ENCODE measurements at places on chromosomes 12 and 14.
A peak's percentile ranks its signal among the peaks of the same experiment; 100 is the strongest.

- DNase-seq, result no peak
These were observed 16.7 kb upstream of the AQP2 start for GRCh38 chr12:49933796-49934195.

GRCh38 chr14:70888681-70889175 lies 18.5 kb upstream of the PCNX1 start:
- no peak for DNase-seq

DNA sequence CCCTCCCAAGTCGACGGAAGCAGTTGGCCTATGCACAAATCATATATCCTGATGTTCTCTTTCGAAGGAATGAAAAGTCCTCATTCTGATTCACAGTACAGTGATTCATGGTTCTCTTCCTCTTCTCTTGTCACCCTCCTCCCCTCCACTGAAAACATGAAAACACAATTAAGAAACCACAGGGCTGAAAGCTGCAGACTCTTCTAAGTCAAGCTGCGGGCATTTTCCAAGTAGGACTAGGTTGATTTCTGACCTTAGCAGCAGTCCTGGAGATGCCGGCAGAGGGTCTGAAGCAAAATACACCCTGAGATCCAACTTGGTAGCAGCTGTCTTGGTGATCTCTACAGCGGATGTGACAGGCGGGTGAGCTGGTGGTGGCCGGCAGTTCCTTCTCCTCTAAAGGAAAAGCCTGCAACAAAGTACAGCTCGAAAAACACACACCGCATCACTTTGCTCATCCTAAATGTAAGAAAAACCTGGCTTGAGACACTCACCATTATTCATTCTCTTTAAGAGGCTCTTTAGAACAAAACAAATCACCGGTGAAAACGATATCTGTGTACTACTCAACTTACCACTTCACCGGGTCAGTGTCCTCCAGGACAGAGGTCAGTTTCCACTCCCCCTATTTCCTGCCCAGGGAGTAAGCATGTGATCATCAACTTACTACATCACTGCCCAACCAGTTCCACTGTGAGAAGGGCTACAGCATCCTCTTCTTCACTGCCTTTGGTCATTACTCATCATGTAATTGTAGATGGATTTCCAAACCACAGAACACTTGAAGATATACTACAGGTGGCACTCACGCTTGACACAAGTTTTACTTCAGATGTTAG lies 6.0 kb downstream of the TMCC3 start:
- peak; percentile 57 for DNase-seq

- no peak for DNase-seq
These were observed 27.4 kb downstream of the SRRM4 start for GRCh38 chr12:119008691-119009221.

- DNase-seq, result no peak
These were observed 48.8 kb downstream of the LRTM2 start for GRCh38 chr12:1869145-1869544.

- DNase-seq, result no peak
These were observed 117.2 kb downstream of the NUAK1 start for GRCh38 chr12:106021516-106021915.

- peak; percentile 70 for DNase-seq
These were observed 25.9 kb upstream of the CRIP2 start for GRCh38 chr14:105448706-105449111.

DNA sequence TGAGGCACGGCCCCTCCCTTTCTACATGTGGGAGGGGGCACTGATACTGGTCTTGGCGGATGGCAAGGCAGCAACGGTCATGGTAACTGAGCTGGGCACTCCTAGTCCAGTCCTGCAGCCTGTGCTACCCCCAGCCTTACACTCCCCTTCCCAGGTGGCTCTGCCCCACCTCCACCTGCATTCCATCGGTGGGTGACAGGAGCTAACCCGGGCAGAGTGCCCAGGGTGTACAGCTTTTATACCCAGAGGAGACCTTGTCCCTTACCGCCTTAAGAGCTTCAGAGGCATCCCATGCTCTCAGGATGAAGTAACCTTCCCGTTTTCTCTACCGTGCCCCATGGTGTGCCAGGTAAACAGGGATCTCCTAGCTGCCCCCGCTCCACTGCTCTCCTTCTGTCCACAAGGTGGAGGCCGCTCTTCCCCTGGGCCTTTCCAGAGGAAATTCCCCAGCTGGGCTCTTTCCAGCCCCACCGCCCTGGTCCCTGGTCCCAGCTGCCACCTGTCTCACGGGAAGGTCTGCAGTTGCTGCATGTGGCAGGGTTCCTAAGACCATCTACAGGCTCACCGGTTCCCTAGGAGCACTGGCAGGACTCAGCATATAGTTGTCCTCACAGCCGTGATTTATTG lies 20.5 kb downstream of the BRI3BP start:
- no peak for DNase-seq

DNA sequence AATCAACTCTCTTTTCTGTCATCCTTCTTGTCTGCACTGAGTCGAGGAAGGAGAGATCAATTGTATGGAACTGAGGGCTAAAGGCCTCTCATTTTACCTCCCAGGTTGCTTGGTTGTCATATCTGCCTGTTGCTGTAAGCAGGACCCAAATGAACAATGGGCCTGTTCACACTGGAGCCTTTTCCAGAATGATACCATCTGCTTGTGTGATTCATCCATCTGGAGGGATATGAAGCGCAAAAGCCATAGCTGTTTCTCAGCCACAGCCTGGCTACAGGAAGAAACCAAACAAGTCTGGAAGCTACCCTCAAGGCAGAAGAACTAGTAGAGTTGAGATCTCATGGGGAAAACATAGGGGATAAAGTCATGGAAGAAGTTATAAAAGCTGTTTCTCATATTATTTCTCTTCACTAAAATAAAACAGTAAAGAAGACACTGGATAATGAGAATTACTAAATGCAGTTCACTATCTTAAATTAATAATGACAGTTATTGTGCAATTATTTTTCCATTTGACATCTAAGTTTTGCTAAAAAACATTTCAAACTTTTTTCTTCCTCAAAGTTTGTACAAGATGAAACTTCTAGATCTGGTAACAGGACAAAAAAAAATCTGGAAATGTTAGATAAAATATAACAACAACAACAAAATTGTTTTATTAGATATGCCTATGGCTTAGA lies 106.3 kb downstream of the SPTSSA start:
- no peak for DNase-seq

DNA sequence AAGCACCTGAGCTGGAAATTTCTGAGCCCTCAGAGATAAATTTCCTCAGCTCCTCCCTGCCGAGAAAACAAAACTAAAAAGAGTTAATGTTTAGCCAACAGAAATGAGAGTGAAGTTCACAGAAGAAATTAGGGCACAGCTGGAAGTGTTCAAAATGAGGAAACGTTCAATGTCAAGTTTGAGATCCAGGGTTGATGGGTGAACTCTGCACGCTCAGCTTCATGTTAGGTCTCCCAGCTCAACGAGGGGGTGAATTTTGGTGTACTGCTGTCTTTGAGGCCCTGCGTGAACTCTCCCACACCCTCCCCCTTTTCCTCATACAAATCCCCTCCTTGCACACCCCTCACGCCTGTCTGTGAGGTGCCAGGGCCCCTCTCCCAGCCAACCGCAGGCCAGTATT lies 13.3 kb upstream of the OAS3 start:
- DNase-seq, result peak; percentile 76

DNA sequence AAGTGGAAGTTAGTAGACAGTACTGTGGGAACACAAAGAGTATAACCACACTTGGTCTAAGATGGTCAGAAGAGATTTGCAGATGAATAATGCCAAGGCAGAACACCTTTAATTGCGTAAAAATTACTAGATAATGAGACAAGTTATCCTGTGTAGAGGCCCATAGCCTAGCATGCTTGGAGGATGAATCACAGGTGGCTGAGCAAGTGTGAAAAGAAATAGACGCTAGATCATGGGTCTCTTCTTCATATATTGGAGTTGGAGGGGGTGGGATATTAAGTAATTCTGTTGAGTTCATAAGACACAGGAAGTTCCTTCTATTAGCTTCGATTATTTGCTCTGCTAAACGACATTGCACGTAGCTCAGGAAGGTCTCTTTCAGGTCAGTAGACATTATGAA lies 454.3 kb upstream of the LMO3 start:
- DNase-seq, result no peak

DNA sequence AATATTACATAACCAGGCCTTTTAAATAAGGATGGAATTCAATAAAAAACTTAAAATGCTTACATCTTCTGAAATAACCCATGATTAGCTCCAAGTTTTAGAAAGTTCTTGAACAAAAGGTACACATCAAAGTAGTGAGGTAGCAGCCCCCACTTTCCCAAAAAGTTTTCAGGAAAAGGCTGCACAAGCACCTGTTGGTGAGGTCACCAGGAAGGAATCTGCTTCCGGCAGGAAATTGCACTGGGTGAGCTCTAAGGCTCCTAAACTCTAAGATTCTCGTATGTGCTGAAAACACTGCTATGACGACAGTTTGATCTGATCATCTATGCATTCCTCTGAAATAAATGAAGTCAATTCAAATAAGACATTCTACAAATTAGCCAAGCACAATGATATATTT lies 34.3 kb upstream of the TTC7B start:
- DNase-seq, result no peak

DNA sequence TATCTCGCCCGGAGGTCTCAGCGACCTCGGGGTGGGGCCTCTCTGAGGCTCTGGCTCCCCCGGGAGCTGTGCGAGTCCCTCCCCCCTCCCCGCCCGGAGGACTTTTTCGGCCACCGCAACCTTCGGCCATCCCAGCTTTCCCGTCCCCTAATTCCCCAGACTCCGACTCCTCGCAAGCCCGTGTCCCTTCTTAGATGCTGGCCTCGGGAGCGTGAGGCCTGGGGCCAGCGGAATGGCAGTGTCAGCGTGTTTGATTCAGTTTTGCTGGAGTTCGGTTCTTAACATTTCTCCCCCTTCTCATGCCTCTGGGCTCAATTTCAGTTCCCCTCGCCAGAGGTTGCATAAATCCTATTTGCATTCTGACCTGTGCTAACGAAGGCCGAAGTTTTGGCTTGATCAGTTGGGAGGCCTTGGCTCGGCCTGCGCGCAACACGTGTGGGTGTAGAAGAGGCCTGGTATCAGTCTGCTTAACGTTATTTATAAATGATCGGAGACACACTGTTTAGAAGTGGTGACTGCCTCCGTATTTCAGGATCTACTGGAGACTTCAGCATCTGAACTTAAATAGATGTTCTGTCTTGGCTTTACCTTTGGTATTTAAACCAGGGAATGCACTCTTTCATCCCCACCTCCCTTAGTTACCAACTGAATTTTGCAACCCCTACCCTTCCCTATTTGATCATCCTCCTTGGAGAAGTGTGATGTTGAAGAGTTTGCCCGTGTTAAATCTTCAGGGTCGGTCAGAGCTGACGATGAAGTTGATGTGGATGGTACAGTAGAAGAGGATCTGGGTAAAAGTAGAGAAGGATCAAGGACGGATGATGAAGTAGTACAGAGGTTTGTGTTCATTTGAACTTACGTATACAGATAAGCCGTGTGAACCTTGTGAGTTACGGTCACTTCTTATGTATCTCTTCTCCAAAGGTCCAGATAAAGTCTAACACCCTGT lies 851 bp downstream of the HSP90B1 start:
- peak; percentile 68 for DNase-seq
